CD4-positive, alpha-beta T cell treated with Interleukin-4 for 4 hours (primary cell): ENCODE measurements at places on chromosomes 11 and 22.

DNA sequence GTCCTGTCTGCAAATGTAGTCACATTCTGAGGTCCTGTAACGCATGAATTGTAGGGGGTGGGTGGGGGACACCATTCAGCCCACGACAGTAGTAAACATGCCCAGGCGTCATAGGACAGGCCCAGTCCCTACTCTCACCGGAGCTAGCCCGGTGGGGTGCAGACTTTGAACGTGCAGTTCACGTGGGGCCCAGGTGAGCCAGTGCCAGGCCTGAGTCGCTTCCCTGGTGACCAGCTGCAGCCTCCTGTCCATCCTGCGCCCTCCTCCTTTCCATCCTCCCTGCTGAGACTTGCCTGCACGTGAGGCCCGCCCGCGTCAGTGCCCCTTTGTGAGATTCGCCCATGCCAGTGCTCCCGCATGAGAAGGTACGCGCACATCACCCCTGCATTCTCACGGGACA is 116.8 kb downstream of the WNT7B start:
- DNase-seq: no peak

GRCh38 chr11:2473361-2474058 is 28.7 kb downstream of the KCNQ1 start:
- DNase-seq: no peak

- DNase-seq: no peak
Measured at GRCh38 chr11:2849994-2850770, 35.4 kb downstream of the CDKN1C start.

DNA sequence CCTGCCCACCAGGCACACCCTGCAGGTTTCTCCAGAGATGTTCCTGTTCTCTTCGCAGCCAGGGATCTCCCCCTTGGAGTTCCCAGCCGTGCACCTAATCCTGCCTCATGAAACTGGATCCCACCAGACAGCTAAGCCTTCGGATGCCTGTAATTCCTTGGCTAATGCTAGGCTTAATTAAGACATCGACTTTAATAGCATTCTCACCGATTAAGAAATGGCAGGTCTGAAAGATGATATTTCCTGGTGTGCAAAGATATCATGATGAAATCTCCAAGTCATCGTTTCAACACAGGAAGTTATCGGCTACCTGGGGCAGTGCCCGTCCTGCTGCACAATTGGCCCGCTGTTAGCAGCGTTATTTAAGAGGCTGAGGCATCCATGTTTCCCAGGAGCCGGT is 41.5 kb upstream of the CCND1 start:
- no peak for DNase-seq

GRCh38 chr11:131217313-131218310 is 152.8 kb upstream of the NTM start:
- no peak for DNase-seq
